ENCODE measurements at places on chromosomes 12 and 14.
A peak's percentile ranks its signal among the peaks of the same experiment; 100 is the strongest.

- no peak for DNase-seq
Measured at GRCh38 chr12:109731231-109731731, 17.7 kb downstream of the FAM222A start.

GRCh38 chr14:68210729-68211299 lies 391.2 kb downstream of the RAD51B start:
- DNase-seq, result peak; percentile 27

GRCh38 chr14:38203929-38204718 lies 3.6 kb upstream of the SSTR1 start:
- no peak for DNase-seq

- no peak for DNase-seq
Measured at GRCh38 chr12:110343736-110344555, 59.6 kb downstream of the ANAPC7 start.

GRCh38 chr14:95229749-95230148 lies 72.4 kb upstream of the DICER1 start:
- no peak for DNase-seq

DNA sequence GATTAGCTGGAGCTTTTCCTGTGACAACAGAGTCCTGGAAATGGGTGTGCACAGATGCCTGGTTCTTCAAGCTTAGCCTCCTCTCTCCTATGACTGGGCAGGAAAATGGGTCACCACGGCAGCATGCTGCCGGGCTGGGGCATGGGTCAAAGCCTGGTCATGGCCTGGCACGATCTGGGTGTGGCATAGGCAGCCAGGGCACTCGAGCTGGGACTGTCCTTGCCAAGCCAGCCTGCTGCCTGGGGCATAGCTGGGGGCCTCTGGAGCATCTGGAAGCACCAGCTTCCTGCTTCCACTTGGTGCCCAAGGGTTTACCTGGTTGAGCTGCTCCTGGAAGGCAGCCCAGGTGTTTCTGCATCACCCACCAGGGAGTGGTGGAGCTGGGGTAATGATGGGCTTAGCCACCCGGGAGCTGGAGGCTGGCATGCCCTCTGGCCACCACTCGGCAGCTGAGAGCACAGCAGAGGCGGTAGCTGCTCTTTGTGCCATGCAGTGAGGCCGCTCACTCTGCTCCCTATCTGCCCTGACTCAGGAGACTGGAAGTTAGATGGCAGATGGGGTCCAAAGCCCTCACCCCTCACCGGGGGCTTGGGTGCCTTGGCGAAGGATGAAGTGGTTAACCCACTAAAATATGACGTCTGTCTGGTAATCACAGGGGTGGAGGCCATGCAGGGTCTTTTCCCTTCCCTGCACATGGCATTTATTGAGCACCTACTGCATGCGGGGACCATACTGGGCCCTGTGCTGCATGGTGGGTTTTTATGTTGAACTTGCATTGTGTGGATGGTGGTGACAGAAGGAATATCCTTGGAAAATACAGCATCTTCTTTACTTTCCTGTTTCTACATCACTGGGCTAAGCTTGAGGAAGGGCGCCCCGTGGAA lies 1.7 kb downstream of the OTUB2 start:
- no peak for DNase-seq

DNA sequence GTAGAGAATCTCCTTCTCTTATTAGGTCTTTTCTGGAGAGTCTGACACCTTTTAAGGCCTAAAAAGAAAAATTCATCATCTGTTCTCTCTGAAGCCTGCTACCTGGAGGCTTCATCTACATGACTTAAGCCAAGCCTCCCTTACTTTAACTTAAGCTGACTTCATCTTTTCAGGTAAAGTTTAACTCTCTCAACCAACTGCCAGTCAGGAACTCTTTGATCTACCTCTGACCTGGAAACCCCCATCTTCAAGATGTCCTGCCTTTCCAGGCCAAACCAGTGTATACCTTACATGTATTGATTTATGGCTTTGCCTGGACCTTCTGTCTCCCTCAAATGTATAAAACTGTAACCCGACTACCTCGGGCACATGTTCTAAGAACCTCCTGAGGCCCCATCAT lies 17.5 kb downstream of the GSTZ1 start:
- no peak for DNase-seq

DNA sequence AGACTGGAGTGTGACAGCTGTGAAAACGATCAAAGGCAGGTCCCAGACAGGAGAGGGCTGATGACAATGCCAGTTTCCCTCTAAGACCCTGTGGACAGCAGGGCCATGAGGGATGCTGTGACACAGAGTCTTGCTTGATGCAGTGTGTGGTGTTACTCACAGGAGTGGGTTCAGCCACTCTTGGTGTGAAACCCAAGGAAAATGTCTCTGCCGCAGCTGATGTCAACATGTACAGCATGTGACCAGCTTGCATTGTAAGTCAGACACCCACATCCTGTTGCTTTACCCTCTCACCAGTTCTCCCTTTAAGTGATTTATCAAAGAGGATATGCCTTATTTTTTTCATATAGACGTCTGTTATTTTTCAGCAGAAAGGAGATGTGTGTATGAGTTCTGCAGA lies 268.6 kb downstream of the BTG1 start:
- DNase-seq, result no peak

GRCh38 chr12:106353175-106353574 lies 4.4 kb upstream of the POLR3B start:
- no peak for DNase-seq

GRCh38 chr12:122097927-122098756 lies 19.6 kb downstream of the MLXIP start:
- DNase-seq, result no peak

DNA sequence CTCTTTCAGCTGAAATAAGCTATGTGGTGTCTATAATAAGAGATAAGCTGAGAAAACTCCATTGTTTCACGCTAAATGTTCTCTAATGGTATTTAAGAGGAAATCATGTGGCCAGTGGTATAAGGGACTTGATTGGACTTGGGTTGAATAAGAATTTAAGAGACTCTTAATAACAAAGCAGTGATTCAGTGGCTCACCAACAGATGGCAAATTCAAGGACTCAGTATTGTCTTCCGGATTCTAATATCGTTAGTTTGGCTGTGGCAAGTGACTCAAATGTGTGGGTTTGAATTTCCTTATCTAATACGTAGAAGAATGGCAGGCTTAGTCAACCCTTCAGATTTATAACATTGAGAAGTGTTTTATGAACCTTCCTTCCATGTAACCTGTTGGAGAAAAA lies 49.1 kb upstream of the KCNH3 start:
- DNase-seq, result no peak

- no peak for DNase-seq
Measured at GRCh38 chr12:32661706-32662105, 17.4 kb upstream of the DNM1L start.

DNA sequence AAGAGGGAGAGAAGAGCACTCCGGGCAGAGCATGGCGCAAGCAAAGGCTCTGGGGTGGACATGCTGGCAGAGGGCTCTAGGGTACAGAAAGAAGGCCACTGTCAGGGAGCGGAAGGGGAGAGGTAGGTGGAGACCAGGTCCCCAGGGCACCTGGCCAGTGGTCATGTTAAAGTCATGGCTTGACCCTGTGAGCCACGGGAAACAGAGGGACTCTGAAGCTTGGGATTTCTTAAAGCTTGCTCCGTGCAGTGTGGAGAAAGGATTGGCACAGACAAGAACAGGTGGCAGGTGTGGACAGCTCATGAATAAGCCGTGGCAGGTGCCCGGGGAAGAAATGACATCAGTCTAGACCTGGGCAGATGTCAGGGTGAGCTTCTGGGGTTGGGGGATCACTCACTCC lies 413.8 kb downstream of the BCL11B start:
- no peak for DNase-seq

- DNase-seq, result no peak
Measured at GRCh38 chr12:50764286-50765094, 589 bp downstream of the ATF1 start.

GRCh38 chr12:128863957-128864356 lies 10.7 kb downstream of the GLT1D1 start:
- no peak for DNase-seq

- no peak for DNase-seq
Measured at GRCh38 chr14:68792678-68792978, 239 bp downstream of the ZFP36L1 start.

GRCh38 chr14:96108061-96108795 lies 69.1 kb downstream of the C14orf132 start:
- no peak for DNase-seq

DNA sequence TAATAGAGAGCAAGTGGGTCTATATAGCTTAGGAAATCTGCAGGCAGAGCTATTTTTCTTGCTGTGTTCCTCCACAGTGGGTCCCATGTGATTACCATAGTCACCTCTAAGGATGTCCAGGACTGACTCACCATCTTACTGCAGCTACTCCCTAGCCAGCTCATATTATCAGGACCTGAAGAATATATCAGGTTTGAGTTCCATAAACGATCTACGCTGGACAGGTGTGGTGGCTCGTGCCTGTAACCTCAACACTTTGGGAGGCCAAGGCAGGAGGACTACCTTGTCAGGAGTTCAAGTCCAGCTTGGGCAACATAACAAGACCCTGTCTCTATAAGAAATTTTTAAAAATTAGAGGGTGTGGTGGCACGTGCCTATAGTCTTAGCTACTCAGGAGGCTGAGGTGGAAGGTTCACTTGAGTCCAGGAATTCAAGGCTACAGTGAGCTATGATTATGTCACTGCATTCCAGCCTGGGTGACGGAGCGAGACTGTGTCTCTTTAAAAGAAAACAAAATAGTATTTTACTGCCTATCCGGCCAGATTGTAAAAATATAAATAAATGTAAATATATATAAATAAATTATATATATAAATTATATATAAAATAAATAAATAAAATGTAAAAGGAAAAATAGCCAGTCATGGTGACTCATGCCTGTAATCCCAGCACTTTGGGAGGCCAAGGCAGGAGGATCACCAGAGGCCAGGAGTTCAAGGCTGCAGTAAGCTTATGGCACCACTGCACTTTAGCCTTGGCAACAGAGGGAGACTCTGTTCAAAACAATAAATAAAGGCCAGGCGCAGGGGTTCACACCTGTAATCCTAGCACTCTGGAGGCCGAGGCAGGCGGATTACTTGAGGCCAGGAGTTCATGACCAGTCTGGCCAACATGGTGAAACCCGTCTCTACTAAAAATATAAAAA lies 6.9 kb upstream of the SPRYD4 start:
- DNase-seq, result no peak

- DNase-seq, result no peak
Measured at GRCh38 chr14:54483846-54484245, 4.9 kb downstream of the GMFB start.

DNA sequence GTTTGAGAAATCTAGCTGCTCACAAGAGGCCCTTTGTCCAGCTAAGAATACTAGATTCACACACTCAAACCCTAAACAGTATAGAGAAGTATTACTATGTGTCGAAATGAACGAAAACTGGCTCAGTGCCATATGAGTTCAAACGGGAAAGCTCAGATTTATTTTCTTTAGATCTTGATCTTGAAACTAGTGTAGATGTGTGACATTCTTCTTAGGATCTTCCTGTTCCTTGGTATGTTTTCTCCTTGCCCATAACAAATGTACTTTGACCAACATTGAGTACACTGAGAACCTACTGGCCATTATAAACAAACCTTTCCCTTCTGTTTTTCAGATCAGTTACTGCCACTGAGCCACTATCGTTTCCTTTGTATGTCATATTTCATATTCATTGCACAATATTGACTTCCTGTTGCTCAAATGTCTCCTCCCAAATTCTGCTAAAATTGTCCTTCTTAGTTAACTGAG lies 21.3 kb downstream of the MYBPC1 start:
- no peak for DNase-seq

- no peak for DNase-seq
Measured at GRCh38 chr14:94555991-94556390, 5.3 kb upstream of the SERPINA4 start.

DNA sequence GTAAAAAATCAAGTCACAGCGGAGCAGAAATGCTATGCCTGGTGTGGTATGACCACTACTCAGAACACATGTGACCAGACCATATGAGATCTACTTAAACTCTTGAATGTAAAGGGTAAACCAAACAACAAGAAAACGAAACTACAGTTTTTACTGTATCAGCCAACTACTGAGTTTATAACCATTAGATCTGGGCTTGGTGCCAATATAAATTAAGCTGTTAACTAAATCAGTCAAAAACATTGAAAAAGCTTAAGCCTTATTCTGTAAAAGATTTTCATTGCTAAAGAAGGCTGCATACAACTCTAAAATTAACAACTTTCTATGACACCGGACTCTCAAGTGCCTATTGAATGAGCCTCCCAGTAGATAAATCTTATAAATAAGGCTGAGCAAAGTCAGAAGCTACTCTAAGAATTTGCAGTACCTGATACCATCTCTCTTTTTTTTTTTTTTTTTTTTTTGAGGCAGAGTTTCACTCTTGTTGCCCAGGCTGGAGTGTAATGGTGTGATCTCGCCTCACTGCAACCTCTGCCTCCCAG lies 35.4 kb downstream of the SPTLC2 start:
- no peak for DNase-seq

- DNase-seq, result no peak
Measured at GRCh38 chr12:79309039-79309438, 381.7 kb downstream of the PAWR start.

- DNase-seq, result no peak
Measured at GRCh38 chr12:132287391-132288238, 41.8 kb downstream of the GALNT9 start.

DNA sequence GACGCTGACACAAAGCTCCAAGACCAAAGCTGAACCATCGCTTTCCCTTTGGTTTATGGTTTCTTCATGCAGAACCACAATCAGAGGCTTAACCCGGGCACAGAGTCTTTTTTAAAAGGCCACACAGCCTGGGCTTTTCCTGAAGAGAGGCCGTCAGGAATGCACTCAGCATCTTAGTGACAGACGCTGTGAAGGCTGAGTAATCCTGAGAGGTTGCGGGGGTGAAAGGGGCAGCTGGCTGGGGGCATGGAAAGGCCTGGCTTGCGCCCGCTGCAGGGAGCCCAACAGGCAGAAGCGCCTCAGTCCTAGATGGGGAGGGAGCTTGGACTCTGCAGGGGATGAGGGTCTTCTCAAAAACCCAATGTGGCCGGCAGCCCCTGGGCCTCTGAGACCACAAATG lies 13.6 kb downstream of the CTDSP2 start:
- DNase-seq, result no peak

GRCh38 chr12:22627371-22627770 lies 2.4 kb downstream of the ETNK1 start:
- no peak for DNase-seq

DNA sequence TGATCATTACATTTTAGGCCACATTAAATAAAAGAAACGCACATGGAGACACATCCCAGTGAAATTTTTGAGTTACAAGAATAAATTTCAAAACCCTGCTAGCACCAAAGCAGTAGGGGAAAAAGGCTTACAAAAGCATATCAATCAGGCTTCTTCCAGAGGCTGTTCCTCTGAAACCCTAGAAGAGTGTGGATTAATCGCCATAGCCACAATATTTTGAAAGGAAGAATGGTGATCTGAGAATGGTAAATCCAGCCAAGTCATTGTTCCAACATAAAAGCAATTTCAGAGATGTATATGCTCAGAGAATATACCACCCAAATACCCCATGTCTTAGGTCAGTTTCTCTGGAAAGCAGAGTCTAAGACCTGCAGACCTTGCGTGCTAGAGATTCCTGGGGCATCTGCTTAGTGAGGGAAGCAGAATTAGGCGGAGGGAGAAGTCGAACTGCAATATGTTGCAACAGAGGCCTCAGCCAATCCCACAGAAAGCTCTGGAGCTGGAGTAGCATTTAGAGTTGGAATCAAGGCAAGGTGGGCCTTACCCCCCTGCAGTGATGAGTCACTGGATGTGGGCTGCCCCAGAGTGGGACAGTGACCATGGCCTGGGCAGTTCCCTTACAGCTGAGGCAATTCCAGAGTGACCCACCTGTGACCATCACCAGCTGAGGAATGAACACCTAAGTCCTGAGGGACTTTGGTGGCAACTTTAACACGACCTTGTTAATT lies 125.2 kb downstream of the NTF3 start:
- DNase-seq, result no peak

GRCh38 chr14:105026033-105026785 lies 5.3 kb upstream of the CDCA4 start:
- no peak for DNase-seq
